Stimulated activated naive CD4-positive, alpha-beta T cell (primary cell): ENCODE measurements at places on chromosomes 7 and 10.
A peak's percentile ranks its signal among the peaks of the same experiment; 100 is the strongest.

- no peak for DNase-seq
Observed at GRCh38 chr7:84801396-84801795, 385.5 kb downstream of the SEMA3D start.

- no peak for DNase-seq
Observed at GRCh38 chr7:107742678-107743566, 1.0 kb upstream of the CBLL1 start.

GRCh38 chr7:157502701-157503111, 165.9 kb downstream of the DNAJB6 start:
- peak; percentile 64 for DNase-seq

GRCh38 chr10:132062116-132062515, 3.6 kb upstream of the JAKMIP3 start:
- DNase-seq, result no peak

- DNase-seq, result no peak
Observed at GRCh38 chr7:119935418-119936025, 337.5 kb upstream of the KCND2 start.

- no peak for DNase-seq
Observed at GRCh38 chr10:12707461-12708185, 293.9 kb downstream of the CCDC3 start.

- DNase-seq, result peak; percentile 26
Observed at GRCh38 chr7:116953906-116954838, 871 bp downstream of the ST7 start.

DNA sequence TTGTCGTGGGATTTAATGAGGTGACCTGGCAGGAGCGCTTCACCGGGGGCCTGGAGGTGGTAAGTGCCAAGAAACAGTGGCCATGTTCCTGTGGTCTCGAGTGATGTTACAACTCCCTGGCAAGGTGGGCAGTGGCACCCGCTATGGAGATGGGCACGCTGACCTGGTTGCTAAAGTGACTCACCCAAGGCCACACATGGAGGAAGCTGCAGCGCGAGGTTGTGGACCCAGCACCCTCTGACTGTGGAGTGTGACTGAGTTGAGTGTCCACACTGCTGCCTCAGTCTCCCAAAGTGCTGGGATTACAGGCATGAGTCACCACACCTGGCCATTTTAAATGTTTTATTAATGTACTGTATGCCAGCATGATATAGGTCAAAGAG, 73.2 kb downstream of the RGS10 start:
- no peak for DNase-seq

DNA sequence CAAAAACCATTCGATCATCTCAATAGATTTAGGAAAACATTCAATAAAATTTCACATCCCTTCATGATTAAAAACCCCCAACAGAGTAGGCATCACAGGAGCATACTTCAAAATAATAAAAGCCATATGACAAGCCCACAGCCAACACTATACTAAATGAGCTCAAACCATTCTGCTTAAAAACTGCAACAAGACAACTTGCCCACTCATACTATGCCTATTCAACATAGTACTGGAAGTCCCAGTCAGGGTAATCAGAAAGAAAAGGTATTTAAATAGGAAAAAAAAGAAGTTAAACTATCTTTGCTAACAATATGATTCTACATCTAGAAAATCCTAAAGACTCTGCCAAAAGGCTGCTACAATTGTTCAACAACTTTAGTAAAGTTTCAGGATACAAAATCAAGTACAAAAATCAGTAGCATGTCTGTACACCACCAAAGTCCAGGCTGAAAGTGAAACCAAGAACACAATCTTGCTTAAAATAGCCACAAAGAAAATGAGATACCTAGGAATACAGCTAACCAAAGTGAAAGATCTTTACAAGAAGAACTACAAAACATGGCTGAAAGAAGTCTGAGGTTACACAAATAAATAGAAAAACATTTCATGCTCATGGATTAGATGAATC, 882.6 kb downstream of the GRM8 start:
- DNase-seq, result no peak

DNA sequence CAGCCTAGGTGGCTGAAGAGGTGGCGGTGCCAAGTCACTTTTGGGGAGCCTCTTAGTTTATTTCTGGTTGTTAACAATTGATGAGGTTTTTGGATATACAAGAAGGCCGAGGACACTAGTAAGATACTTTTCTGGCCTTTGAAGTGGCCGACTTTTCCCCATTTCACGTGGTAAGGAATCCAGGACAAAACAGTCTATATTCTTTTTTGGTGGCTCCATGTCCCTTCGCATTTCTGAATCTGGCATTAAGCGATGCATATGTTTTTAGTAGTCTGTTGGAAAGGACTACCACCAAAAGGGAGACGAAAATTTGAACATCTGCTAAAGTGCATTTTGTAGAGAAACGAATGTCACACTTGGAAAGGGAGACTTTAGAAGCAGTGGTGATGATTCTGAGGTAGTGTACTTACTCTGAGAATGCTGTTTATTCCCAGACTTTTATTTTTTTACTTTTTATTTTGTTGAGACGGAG, 1.5 kb downstream of the MLLT10 start:
- DNase-seq, result no peak

GRCh38 chr10:69439813-69440506, 11.3 kb upstream of the TSPAN15 start:
- no peak for DNase-seq

GRCh38 chr7:114083166-114084001, 164.6 kb upstream of the PPP1R3A start:
- no peak for DNase-seq

GRCh38 chr7:105028004-105028403, 14.0 kb downstream of the KMT2E start:
- no peak for DNase-seq

GRCh38 chr10:116210588-116211346, 62.2 kb downstream of the GFRA1 start:
- DNase-seq, result no peak

DNA sequence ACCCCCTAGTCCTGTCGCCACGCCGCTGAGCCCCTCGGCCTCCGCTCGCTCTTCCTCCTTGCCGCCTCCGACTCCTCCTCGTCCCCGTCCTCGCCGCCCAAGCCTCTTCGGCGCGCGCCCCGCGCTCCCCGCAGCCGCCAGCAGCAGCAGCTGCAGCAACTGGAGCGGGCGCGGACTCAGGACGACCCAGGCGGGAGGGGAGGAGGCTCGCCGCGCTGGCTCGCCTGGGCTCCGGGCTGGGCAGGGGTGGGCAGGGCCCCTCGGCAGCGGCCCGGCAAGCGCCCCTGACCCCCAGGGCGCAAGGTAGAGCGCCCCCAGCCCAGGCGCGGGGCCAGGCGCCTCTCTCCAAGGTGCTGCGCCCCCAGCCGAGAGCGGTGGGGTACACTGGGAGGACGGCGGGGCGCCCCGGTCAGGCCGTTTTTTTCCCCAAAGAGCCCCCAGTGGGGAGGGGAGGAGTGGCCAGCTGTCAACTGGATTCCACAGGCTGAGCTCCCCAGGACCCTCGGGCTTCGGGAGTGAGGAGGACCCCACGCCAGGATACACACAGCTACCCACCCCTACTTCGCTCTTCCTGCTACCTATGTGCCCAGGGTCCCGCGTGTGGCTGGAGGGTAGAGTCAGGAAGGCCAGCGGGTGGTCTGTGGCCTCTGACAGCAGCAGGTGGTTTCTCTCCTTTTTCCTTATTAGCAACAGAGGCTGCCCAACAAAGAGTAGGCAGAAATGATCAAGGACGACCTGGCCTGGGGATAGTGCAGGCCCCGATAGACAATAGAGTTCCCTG, 903 bp upstream of the KCNMA1 start:
- no peak for DNase-seq

GRCh38 chr7:100546129-100546925, 7.3 kb downstream of the AGFG2 start:
- DNase-seq, result no peak

DNA sequence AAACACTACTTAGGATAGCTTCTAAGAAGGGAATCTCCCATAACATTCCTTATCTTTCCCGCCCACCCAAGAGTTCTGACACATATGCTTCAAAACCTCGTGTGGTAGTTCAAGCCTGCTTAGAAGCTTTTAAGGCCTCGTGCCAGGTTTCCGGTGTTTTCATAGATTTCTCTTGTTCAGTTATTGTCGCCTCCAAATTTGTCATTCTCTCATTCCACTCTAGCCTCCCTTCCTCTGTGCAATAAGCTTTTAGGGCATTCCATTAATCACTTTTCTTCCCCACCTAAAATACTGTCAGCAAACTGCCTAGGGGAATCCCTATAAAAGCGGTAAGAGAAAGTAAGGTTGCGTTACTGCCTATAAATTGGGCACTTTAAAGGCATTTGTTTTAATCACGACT, 718 bp upstream of the BPGM start:
- no peak for DNase-seq

DNA sequence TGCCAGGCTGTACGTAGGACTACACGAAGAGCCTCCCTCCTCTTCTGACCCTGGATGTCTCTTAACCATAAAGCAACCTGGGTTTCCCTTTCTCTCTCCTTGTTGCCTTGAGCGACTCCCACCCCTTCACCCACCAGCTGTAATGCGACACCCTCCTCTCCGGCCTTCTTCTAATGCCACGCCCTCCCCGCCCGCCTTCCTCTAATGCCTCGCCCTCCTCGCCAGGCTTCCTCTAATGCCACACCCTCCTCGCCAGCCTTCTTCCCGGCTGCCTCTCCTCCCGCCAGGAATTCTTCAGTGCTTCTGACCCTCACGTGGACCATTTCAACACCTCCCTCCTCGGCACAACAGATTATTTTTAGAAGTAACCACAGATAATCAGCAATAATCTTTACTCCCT, 348.5 kb upstream of the SHH start:
- DNase-seq, result no peak

- DNase-seq, result no peak
Observed at GRCh38 chr7:50614721-50615518, 49.7 kb upstream of the DDC start.

DNA sequence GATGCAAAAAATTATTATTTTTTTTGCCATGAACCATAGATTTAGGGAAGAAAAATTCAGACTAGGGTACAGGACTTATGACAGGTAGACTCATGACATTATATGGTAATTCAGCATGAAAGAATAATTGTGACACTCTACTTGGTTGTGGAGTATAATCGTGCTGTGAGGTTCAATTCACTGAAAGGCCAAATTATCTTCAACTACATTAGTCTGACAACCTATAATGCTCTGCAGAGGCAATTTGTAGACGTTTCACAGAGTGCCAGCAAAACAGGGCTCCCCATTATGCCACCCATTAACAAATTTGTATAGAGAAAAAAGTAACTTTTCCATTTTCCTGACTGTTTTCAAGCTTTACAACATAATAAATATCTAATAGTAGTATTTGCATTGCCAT, 292.6 kb downstream of the LRMDA start:
- no peak for DNase-seq

DNA sequence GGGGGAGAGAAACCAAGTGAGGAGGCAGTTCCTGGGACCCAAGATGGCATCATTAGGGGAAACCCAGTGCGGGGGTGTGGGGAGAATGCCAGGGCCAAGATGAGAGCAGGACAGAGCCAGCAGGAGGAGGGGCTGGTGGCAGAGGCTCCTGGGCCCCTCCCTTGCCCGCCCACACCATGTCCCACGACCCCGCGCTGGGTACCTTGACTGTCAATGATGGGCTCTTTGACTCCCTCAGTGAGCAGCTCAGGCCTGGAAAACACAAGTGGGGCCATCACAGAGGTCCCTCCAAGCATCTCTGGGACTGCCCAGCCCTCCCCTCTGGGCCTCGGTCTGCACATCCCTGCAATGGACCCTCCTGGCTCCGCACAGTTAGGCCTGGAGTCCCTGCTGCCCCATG, 75.4 kb downstream of the RABGEF1 start:
- no peak for DNase-seq

GRCh38 chr10:11218395-11218794, 200.7 kb downstream of the CELF2 start:
- DNase-seq, result no peak

DNA sequence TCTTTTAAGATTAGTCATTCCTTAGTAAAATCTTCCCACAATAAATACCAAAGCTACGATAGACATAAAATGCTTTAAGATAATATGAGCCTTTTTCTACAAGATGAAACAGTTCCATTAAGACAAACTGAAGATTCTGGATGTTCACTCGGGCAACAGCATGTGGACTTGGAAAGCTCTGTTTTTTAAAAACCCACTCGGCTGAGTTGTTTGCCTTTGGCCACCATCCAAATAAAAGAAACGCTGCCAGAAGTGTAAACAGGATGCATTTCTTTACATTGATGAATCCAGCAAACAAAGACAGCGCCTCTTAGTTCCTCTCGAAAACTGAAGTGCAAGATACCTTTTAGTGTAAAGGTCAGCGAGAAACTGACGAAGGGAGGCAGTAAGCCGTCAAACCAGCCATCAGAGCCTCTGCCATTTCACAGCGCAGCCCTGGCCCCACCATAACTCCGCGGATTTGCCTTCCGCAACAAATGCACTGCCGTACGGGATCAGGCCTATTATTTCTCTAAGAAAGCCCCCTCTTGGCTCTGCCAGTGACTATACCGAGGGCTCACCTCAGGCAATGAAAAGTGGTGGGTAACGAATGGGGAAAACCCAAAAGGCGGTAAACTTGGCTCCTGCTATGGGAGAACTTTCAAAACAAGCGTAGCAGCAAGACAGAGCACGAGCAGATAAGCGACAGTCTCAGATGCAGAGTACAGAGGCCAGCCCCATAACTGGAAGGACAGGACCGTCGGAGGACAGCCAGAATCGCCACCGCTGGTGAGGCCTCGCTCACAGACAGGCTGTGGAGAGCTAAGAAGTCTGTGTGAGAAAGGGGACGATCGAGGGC, 41.4 kb downstream of the GNA12 start:
- no peak for DNase-seq

- DNase-seq, result no peak
Observed at GRCh38 chr7:424961-425793, 94.5 kb downstream of the PDGFA start.

DNA sequence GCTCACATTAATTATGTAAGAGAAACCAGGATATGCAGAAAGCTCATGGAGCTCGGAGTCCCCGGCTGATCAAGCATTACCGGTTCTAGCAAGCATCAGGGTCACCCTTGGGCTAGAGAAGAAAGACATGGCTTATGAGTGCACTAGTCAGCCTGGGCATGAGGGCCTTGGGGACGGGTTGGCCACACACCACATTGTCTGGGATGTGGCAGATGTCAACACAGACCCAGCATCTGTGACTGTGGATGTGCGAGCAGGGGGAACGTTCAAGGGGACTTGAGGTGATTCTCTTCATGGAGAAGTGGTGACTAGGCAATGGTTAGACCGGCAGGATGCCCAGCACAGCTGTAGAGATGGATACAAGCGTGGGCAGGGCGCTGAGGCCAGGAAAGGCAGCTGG, 13.7 kb downstream of the ZMIZ2 start:
- no peak for DNase-seq

DNA sequence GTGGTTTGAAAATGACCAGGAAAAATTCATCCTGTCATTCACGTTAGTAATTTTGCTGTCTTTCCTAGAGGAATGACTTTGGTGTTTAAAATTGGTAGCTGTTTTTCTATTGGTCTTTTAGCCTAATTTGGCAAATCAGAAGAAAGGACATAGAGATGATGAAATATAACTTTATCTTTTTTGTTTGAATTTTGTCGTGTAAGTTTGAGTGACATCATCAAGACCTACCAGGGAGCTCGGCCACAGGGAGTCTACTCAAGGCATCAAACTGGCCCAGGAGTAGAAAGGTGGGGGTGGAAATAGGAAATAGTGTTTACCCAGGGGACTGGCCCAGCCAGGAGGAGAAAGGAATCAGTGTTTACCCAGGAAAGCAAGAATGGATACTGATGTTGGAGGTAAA, 21.0 kb upstream of the TSPAN14 start:
- no peak for DNase-seq

GRCh38 chr10:29023678-29024077, 265.2 kb upstream of the LYZL1 start:
- no peak for DNase-seq

- DNase-seq, result no peak
Observed at GRCh38 chr10:110151467-110151866, 55.9 kb upstream of the MXI1 start.
